ENCODE measurements at places on chromosomes 11 and 22.

DNA sequence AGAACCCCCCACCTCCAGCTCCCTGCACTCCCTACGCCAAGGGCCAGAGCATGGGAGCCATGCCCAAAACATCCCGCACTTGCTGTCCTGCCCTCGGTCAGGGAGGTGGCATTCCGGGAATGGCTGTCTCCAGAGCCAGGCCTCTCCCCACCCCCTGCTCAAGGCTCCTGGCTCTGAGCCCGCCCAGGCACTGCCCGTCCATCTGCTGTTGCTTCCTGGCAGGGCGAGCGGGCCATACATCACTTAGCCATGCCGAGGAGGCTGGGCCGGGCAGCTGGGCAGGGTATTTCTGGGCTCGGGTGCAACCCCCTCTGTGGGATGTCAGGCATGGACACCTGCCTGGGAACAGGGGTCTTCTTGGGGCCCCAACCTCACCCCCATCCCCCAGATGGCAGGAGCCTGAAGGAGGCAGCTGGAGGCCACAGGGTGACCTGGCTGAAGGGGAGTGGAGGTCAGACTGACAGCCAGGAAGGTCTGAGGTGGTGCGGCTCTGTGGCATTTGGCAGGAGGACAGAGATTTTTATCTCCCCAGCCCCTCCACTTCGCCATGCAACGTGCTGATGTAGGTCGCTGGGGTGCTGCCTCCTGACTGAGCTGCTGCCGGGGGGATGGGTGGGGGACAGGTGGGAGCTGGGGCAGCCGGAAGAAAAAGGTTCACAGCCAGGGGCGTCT is 8.7 kb upstream of the CABP7 start:
- no peak for DNase-seq

DNA sequence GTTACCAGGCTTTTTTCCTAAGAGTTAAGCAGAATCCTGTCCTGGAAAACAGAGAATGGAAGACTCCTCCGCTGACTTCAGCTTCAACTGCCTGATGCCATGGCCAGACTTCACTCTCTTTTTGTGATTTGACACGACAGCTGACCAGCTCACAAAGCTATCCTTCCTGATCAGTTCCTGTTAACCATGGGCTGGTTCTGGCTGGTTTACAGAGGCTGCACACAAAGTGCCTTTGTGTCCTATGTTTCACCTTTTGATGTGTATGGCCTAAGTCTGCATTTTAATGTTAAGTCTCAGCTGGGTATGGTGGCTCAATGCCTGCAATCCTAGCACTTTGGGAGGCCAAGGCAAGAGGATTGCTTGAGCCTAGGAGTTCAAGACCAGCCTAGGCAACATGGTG is 11.1 kb downstream of the FOLR3 start:
- DNase-seq, result no peak

DNA sequence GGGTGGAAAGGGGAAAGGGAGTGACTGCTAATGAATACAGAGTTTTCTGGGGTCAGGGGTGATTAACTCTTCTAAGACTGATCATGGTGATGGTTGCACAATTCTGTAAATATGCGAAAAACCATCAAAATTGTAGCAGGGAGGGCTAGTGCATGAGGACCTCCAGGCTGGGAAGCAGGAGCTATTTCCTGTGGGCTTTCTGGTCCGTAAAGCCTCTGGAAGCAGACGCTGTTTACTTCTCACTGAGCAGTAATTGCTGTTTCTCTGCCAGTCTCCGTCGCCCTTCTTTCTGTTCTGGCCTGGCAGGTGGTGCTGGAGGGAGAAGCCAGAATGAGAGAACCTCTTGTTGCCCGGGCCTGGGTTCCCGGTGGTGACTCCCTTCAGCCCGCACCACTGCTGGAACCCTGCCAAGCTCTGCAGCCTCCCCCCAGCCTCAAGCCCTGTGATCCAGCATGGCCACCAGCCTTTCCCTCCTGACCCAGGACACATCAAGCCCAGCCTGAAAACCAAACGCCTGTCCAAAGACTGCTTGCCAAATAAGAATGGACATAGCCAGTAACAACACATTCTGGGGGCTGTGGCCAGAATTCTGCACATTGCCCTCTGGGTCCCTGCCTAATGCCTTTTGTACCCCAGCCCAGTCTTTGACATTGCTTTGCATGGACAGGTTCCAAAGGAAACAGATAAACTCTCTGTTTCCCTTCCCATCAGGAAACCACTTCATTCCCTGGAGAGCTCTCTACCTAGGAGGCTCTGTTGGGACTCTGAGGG is 201.0 kb upstream of the NAV2 start:
- DNase-seq, result no peak

- DNase-seq, result no peak
These were observed 137.7 kb downstream of the FEZ1 start for GRCh38 chr11:125358254-125358840.

Data from suprapubic skin (tissue), 4 donors.